ENCODE measurements at places on chromosomes 2 and 18.
A peak's percentile ranks its signal among the peaks of the same experiment; 100 is the strongest.

GRCh38 chr2:63741884-63742579 is 99.7 kb upstream of the UGP2 start:
- no peak for DNase-seq

DNA sequence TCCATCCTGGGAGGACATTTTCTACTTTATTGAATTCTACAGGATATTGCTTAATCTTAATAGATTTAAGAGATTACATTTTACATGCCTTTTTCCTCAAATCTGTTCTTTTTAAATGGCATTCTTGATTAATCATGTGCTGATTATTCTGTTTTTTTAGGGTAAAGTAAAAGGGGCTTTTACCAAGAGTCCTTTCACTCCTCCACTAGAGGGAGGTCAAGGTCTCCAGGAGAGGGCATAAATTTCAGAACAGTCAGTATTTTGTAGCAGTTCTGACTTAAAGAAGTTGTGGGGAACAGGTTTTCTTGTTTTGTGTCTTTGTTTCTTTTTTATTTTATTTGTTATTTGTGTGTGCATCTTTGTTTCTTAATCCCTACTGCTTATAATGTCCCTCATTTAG is 25.4 kb downstream of the WDR75 start:
- DNase-seq, result peak; percentile 46

DNA sequence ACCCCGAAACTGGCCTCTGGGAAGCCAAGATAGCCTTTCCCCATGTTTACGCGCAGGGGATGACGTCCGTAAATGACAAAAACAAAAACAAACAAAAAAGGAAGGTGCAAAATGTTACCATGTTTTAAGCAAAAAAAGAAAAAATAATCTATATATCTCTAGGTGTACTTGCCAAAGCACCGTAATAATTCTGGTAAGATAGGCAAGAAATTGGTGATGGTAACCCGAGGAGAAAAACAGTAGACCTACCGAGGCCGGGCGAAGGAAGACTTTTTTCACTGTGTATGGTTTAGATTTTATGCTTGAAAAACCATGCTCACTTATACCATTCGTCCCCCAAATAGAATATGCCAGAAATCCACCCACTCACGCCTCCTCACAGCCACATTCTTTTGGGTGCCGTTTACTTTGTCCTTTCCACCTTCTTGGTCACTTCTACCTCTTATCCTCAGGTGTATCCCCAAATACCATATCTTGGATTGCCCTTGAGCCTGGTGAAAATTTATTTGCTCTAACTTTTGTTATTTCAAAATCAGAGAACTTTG is 8.0 kb downstream of the GATA6 start:
- DNase-seq, result no peak

DNA sequence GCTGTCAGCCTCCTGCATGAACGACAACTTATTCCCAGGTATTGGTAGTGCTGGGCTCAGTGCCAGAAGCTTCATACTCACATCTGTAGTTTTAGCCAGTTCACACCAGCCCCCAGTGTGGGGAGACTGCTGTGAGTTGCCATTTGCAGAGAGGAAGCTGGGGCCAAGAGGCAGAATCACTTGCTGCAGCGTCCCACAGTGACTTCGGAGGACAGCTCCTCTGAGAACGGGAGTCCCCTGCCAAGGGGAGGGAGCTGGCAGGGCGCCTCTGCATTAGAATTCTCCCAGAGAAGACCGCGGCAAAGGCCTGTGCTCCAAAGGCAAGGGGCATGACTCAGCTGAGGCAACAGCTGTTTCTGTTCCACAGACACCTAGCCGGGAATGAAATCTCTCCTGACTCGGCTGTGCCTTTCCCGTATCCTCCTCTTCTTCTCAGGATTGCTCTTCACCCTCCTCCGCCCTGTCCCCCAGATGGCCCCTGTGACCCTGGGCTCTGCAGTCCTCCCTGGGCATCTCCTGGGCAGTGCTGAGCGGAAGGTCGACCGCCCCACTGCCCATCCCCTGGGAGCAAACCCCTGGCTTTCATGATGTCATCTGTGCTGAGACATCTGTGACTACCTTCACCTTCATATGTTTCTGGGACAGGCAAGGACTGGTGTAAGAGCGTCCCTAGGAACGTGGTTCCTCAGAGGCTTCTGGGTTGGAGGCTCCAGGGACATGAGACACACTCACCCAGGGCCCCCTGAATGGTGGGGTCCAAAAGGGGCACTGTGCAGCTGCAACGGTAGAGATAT is 18.0 kb downstream of the MAL start:
- DNase-seq, result no peak

GRCh38 chr2:228728961-228729360 is 542.1 kb downstream of the PID1 start:
- DNase-seq, result no peak

- DNase-seq, result no peak
Observed at GRCh38 chr2:85796341-85797262, 42.8 kb downstream of the ATOH8 start.

DNA sequence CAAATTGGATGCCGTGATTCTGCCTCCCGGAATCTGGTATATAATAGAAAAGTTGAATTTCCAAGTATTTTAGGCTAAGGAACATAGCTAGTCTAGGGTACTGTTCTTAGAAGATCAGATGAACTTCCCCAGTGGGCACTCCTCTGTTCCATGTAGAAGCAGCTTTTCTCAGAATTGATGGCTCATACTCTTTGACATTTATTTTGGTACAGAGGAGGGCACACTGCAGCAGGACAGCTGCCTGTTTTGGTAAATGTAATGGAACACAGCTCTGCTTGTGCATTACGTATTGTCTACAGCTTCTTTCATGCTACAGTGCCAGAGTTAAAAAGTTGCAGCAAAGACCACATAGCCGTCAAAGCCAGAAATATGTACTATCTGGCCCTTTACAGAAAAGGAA is 10.8 kb downstream of the YPEL5 start:
- no peak for DNase-seq

- DNase-seq, result peak; percentile 26
Observed at GRCh38 chr2:169265591-169265990, 96.7 kb downstream of the LRP2 start.

- no peak for DNase-seq
Observed at GRCh38 chr2:109129921-109130722, 1.1 kb downstream of the SH3RF3 start.

GRCh38 chr2:33208400-33208799 is 261.6 kb downstream of the LTBP1 start:
- no peak for DNase-seq

DNA sequence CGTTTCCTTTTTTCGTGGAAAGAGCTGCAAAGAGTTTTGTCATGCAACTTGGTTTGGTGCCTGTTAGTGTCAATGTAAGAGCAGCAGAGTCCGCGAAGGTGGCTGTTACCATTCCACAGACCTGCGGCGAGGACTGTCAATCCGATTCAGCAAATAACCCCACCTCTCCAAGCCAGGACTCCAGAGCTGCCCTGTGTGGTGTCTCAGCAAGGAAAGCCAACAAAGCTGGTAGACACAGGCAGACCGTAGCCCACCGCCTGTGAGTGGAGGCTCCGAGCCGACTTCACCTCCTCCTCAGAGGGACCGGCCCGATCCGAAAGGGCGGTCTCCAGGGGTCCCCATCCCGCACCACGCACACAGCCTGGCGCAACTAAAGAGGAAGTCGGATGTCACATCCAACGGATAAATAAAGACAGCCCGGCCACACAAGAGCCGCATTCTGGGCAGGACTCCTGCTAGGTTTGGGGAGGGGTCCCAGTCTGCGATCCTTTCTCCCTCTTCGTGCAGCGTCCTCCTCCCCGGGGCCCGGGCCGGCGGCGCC is 819 bp downstream of the ANKRD44 start:
- DNase-seq, result peak; percentile 49

DNA sequence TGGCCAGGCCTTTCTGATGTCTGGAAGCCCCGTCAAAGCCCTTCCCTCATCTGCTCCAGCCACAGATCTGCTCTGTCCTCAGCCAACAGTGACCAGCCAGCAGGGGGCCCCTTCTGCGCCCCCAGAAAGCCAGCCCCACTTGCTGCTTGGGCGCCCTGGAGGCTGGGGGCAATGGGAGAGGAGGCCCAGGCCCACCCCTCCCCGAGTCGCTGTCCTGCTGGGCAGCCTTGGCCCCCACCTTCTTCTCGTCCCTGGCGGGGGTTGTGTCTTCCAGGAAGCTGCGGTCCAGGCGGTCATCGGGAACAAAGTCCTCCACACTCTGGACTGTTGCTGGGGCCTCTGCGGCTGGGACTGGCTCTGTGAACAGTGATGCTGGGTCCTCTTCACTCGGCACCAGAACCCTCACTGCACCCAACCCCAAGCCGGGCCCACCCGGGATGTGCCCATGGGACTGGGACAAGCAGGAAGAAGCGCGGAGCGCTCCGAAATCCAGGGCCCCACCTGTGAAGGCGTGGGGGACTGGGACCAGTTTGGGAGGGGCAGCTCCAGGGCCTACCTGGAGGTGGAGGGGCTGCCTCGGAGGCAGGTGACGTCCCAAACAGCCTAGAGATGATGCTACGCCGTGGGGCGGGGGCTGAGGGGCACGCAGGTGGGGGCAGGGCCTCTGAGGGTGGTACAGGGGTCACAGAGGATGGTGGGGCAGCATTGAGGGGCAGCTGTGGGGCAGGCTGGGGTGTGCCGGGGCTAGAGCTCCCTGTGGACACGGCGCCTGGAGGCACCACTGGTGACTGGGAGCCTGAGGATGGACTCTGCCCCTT is 257.6 kb downstream of the ANKRD30B start:
- no peak for DNase-seq

GRCh38 chr2:113236367-113237159 is 42.2 kb downstream of the PAX8 start:
- no peak for DNase-seq

- no peak for DNase-seq
Observed at GRCh38 chr2:204535764-204536163, 9.5 kb upstream of the PARD3B start.

GRCh38 chr2:206784559-206785353 is 19.4 kb downstream of the FASTKD2 start:
- no peak for DNase-seq

- no peak for DNase-seq
Observed at GRCh38 chr2:9118383-9118960, 88.1 kb upstream of the ASAP2 start.

DNA sequence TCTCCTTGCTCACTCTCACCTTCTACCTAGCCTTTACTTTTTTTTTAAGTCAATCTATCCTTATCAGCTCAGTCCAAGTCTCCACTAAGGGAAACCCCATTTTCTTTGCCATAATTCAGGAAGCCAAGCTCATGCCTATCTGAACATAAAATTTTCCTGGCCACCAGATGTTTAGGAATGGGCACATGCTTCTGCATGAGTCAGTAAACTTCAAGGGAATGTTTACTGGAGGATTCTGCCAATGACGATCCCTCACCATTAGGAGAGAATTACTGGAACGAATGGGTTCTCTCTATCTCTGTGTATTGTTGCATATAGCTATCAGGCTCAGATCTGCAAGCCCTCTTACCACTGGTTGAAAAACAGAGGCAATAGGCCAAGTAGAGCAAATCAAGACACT is 731.7 kb upstream of the ZNF804A start:
- DNase-seq, result no peak

DNA sequence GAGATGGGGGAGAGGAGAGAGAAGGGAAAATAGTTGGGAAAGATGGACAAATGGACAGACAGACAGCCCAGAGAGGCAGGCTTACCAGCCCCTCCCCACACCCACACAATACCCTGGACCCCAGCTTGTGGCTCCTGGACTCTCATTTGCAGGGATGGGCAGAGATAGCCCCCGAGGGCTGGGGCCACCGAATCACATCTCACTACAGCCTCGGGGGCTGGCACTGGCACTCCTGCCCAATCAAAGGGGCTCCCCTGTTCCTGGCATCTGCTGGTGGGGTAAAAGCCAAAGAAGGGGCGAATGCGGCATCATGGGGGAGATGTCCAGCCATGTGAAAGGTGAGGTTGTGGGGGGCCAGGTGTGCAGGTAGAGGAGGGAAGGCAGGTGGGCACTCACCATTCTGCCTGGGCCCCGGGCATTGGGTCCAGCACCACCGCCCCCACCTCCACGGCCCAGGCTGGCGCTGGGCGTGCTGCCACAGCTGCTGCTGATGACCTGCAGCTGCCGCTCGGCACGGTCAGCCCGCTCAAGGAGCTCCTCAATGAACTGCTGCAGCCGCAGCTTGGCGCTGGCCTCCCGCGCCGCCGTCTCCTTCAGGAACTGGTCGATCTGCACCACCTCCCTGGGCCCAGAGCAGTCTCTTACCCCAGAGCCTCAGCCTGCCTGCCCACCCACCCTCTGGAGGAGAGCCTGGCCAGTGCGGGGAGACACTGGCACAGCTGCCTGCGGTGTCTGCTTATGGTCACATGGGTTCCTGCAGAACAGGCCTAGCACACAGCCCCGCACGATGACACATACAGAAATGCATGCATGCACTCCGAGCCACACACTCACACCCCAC is 18.0 kb downstream of the FBXO41 start:
- no peak for DNase-seq

DNA sequence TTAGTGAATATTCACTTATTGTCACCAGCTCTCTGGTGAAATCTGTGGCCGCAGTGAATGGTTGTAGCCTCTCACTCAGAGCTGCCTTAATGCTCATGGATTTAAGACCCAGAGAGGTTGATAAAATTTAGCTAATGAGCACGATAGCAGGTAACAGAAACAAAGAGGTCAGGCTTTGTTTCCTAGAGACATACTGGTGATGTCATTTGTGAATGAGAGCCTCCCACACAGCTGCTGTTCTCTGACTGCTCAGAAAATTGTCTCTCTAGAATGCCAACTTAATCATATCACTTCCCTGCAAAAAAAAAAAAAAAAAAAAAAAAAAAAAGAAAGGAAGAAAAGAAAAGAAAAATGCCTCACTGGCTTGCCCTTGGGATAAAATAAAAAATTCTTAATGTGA is 411.7 kb upstream of the MYT1L start:
- no peak for DNase-seq

GRCh38 chr2:13195270-13195669 is 478.5 kb downstream of the TRIB2 start:
- no peak for DNase-seq
